ENCODE measurements at places on chromosomes 3 and 15.

- no peak for DNase-seq
Measured at GRCh38 chr3:82633319-82633718, 871.9 kb upstream of the GBE1 start.

DNA sequence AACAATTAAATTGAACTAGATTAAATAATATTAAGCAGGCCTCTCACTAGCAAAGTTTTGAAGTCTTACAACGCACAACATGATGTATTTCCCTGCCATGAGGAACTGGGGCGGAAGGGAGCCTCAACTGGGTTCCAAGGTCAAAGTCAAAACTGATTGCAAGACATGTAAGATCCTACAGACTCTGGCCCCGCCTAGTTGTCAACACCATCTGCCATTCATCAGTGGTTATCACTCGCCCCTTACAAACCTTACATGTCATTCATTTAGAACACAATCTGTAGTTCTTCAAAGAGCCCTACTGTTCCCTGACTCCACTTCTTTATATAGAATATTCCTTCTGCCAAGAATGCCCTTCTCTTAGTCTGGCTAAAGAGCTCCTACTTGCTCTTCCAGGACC, 10.0 kb downstream of the ATP13A3 start:
- DNase-seq, result no peak

DNA sequence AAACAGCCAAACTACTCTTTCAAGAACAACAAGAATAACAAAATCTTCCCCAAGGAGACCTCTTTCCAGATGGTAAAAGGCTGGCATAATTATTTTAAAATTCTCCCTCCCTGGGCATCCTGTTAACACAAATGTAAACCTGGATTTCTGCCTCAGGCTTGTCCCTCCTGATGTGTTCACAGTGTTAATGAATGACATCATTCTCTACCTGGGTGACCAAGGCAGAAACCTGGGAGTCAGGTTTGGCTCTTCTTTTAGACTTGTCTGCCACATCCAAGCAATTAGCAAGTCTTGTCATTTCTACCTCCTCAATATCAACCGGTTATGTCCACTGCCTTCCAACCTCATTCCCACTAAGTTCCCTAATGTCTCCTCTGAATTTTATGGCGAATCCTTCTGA, 368.7 kb upstream of the TBL1XR1 start:
- DNase-seq, result no peak

DNA sequence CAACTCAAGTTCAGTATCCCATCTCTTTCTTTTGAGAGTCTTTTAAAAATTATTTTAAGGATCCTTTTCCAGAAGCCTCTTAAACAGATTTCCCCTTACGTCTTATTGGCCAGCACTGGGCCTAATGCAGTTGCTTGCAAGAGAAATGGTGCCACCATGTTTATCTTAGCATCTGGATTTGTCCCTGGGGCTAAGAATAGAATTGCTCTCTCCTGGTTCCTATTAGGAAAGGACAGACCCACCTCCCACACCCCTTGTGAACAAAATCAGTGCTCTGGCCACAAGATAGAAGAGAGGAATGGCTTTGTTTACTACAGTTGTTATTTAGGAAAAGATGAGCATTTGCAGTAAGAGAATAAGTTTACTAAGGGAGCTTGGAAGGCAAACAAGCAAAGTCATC, 128.2 kb upstream of the CGNL1 start:
- no peak for DNase-seq

GRCh38 chr3:168951884-168952283, 711.6 kb downstream of the MECOM start:
- no peak for DNase-seq

- DNase-seq, result no peak
Measured at GRCh38 chr15:55770261-55770660, 27.3 kb upstream of the PRTG start.
